ENCODE measurements at places on chromosomes 7 and 10.

- no peak overlapping the region for H3K27ac ChIP-seq
- no peaks in the 10 kb centered on the region for H3K27me3 ChIP-seq
- no peaks in the 10 kb centered on the region for H3K36me3 ChIP-seq
- H3K4me3 ChIP-seq = no peak overlapping the region
- peak; percentile 31 for DNase-seq
These were observed 46.3 kb upstream of the SHH start for GRCh38 chr7:155858521-155859061.

- peak; percentile 28 for DNase-seq
- H3K27ac ChIP-seq = no peak overlapping the region
- H3K27me3 ChIP-seq = peaks cover 69% of the 10 kb centered on the region
- H3K4me3 ChIP-seq = no peak overlapping the region
- no peaks in the 10 kb centered on the region for H3K36me3 ChIP-seq
These were observed 1.8 kb downstream of the GOLGA7B start for GRCh38 chr10:97851341-97852001.

DNA sequence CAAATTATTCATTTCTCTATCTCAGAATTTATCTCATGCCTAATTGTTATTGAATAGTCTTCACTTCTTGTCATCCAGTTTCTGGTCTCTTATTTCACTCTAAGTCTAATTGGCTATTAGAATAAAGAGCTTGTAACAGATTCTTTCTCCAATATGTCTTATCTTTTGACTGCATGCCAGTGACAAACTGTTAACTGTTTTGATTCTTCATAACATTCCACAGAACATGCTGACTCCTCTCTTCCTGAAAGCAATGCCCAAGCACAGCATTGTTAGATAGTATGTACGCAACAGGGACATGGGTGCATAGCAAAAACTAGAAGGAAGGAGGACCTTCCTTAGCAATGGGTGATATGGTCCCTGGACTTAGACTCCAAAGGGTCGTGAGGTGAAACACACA lies 65.4 kb downstream of the TRUB1 start:
- no peaks in the 10 kb centered on the region for H3K27me3 ChIP-seq
- no peak overlapping the region for H3K27ac ChIP-seq
- H3K4me3 ChIP-seq = no peak overlapping the region

DNA sequence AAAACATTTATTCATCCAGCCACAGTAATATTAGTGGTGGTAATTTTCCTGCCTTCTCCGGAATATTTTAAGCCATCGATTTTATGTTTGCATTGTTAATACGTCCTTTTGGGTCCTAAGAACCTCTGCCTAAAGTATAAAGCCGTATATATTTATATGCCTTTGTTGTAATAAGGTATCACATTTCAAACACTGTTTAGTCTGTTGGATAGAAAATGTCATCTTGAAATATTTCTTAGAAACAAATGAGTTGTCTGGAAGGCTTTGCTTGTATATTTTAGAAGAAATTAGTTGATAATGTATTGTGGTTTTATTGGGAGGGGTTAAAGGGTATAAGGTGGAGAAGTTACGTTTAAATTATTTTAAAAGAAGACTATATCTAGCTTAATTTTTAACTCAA lies 11.1 kb downstream of the PRPF18 start:
- H3K27ac ChIP-seq = no peak overlapping the region
- no peak overlapping the region for H3K4me3 ChIP-seq
- no peaks in the 10 kb centered on the region for H3K27me3 ChIP-seq
- H3K4me1 ChIP-seq = no peaks in the 10 kb centered on the region
- H3K36me3 ChIP-seq = peaks cover 4% of the 10 kb centered on the region

DNA sequence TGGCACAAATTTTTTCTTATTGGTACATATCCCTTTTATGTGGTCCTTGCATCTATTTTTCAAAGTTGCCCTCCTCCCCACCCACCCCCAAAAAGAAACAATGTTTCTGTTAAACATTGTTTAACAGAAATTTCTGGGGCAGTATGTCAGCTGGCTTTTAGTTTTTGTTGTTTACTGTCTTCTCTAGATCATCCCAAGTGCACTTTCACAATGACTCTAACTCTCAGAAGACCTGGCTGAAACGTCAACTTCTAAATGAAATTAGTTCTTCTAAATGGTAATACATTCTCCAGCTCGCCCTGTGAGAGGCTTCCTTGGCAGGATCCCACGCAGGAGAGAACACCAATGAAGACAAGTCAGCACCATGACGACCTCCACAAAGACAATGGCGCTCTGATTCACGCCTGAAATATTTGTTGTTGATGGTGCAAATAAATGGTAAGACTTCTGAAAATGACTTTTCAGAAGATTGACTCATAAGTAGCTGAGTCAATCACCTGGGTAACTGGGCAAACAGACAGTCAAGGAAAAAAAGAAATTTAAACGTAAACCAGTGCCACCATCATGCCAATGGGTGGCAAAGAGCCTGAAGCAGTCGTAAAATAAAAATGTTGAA lies 293.7 kb downstream of the FZD1 start:
- H3K4me3 ChIP-seq = no peak overlapping the region
- no peaks in the 10 kb centered on the region for H3K36me3 ChIP-seq
- H3K27ac ChIP-seq = no peak overlapping the region
- no peak for DNase-seq

GRCh38 chr10:73840403-73841060 lies 29.1 kb upstream of the NDST2 start:
- no peak overlapping the region for H3K27ac ChIP-seq
- peaks cover 49% of the 10 kb centered on the region for H3K36me3 ChIP-seq
- no peak overlapping the region for H3K4me3 ChIP-seq
- H3K27me3 ChIP-seq = no peaks in the 10 kb centered on the region
- no peak for DNase-seq

GRCh38 chr7:26417911-26418413 lies 126.3 kb downstream of the SNX10 start:
- H3K4me1 ChIP-seq = no peaks in the 10 kb centered on the region
- no peak overlapping the region for H3K4me3 ChIP-seq
- H3K27ac ChIP-seq = no peak overlapping the region

GRCh38 chr10:15175587-15175986 lies 7.1 kb upstream of the NMT2 start:
- H3K27ac ChIP-seq = no peak overlapping the region
- H3K27me3 ChIP-seq = no peaks in the 10 kb centered on the region
- no peak overlapping the region for H3K4me3 ChIP-seq
- peaks cover 4% of the 10 kb centered on the region for H3K4me1 ChIP-seq
- H3K36me3 ChIP-seq = no peaks in the 10 kb centered on the region
- DNase-seq = no peak

GRCh38 chr10:18264466-18265050 lies 124.3 kb downstream of the CACNB2 start:
- no peak for DNase-seq
- peaks cover 12% of the 10 kb centered on the region for H3K4me1 ChIP-seq
- H3K27ac ChIP-seq = no peak overlapping the region
